ENCODE measurements at places on chromosomes 3 and 15. TPM values are rescaled to one million over a fixed set of nuclear protein-coding genes. Genes with fewer than 3 reads are reported as not detected.

Gene CCR1
- total RNA-seq: 10.0 TPM

Gene ADIPOQ
- 8.8 TPM for total RNA-seq

Gene CFAP100
- not detected for total RNA-seq

Gene OIP5
- not detected for total RNA-seq

Measured in thoracic aorta (tissue), 2 donors.